ENCODE measurements at places on chromosomes 16 and 17.

DNA sequence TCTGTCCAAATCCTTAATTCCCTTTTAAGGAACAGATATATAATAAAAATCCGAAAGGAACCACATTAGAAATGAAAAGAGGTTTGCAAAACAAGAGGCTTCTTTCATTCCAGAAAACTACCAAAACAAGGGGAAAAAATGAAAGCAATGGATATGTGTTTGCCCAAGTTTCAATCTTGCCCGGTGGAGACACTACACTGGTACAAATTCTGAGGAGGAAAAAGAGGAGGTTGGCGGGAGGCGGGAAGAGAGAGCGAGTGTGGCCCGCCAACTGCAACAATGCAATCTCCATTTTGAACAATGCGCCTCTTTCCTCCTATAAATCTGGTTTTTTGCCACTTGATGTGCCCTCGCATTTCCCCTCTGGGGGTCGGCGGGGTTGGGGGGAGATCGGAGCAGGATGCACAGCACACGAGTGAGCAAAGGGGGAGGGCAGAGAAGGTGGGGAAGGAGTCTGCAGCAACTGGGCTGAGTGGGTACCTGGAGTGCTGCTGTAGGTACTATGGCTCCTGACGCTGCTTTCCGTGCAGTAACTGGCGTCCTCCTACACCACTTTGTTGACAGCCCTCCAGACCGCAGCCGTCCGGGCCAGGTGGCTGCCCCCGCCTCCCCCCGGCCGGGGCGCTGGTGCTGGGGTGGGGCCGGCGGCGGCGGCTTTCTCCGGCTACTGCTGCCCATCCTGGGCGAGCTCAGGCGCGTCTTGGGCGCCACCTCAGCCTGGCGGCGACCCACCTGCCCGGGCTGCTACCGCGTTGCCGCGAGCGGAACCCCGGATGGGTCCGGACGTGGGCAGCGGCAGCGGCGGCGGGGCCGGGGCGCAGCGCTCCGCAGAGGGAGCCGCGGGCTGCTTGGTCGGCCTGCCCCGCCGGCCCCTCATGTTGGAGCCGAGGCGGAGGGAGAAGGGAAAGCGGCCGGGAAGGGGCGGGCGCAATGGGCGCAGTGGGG is 93.8 kb upstream of the PLEKHM1 start:
- peak; percentile 80 for DNase-seq

DNA sequence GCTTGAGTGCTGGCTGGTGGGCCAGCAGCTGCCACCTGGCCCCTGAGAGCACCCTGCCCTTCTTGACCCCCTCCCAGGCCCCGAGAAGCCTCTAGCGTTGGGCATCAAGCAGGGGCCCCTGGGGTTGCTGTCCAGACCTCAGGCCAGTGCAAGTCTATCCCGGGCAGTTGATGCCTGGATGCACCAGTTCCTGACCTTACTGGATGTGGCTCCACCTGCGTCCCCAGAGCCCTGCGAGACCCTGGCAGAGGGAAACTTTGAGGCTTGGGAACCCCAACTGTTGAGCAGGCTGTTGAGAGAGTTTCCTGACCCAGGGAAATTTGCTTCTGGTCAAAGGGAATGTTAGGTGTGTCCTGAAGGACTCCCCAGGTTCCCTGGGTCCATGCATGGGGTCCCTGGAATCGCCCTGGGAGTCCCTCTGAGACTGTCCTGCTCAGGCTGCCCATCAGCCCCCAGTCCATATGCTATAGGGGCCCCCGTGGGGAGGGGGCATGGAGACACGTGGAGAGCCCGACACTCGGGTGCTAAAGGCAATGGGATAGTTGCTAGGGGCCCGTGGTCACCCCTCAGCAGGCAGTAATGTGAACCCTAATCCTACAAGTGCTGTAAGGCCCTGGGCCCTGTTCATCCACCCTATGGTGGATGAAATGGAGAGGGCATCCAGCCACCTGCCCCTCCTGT is 46.4 kb downstream of the RAB11FIP4 start:
- DNase-seq = no peak

DNA sequence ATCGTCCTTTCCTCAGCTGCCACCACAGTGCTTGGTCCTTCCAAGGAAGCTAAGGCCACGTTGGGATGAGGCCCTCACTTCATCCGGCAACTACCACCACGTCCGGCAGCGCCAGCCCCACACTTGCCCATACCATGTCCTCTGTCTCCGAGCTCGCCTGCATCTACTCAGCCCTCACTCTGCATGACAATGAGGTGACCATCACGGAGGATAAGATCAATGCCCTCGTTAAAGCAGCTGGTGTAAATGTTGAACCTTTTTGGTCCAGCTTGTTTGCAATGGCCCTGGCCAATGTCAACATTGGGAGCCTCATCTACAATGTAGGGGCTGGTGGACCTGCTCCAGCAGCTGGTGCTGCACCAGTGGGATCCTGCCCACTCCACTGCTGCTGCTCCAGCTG is 44.9 kb downstream of the TTC19 start:
- DNase-seq = no peak

- no peak for DNase-seq
Observed at GRCh38 chr16:12119562-12119961, 143.0 kb downstream of the SNX29 start.

- DNase-seq = no peak
Observed at GRCh38 chr16:65644821-65645220, 523.0 kb upstream of the CDH11 start.

GRCh38 chr17:49022391-49022941 is 25.3 kb downstream of the IGF2BP1 start:
- no peak for DNase-seq

- DNase-seq = no peak
Observed at GRCh38 chr17:27217631-27218030, 76.3 kb upstream of the WSB1 start.
